ENCODE measurements at places on chromosomes 3 and 15. TPM values are rescaled to one million over a fixed set of nuclear protein-coding genes. Genes with fewer than 3 reads are reported as not detected.

DNA sequence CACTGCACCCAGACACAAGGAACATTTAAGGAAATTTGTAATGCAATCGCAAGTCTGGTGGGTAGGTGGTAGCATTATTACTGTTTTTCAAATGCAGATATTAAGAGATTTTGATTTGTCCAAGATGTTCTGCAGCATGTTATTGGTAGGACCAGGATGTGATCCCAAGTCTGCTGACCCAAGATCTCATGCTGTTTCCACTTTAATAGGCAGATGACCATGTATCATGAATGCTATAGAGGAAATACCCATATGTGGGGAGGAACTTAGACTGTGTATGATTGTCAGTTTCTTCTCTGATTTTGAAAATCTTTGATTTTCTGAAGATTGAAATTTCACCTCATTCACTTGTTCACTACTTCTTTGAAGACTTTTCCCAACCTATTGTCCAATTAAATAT is 28.7 kb downstream of the ATP6V1A start:
- H3K4me3 ChIP-seq = no peak overlapping the region
- peaks cover 11% of the 10 kb centered on the region for H3K4me1 ChIP-seq
- DNase-seq = no peak
- no peaks in the 10 kb centered on the region for H3K27me3 ChIP-seq
- H3K36me3 ChIP-seq = no peaks in the 10 kb centered on the region

DNA sequence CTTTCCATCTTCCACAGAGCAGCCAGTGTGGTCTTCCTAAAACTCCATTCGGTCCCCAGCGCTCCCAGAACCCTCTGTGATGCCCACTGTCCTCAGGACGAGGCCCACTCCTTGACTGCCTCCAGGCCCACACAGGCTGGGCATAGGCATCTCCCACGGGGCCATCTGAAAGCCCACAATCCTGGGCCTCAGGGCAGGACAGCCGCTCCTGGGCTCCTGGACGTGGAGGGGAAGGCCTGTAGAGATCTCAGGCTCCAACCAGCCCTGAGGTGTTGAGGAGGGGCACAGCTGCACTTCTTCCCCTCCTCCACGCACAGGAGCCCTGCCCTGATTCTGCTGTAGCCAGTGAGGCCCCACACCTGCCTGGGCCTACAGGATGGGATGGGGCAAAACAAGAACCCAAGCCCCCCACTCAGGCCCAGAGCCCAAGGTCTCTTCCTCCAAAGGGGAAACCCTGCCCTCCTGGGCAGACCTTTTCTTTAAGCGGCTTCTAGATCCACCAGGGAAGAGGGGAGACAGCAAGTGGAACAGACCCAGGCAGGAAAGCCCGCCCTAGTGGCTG is 25.9 kb downstream of the SHISA5 start:
- DNase-seq = no peak
- H3K4me1 ChIP-seq = peaks cover 5% of the 10 kb centered on the region
- H3K27me3 ChIP-seq = no peaks in the 10 kb centered on the region
- H3K27ac ChIP-seq = no peak overlapping the region

DNA sequence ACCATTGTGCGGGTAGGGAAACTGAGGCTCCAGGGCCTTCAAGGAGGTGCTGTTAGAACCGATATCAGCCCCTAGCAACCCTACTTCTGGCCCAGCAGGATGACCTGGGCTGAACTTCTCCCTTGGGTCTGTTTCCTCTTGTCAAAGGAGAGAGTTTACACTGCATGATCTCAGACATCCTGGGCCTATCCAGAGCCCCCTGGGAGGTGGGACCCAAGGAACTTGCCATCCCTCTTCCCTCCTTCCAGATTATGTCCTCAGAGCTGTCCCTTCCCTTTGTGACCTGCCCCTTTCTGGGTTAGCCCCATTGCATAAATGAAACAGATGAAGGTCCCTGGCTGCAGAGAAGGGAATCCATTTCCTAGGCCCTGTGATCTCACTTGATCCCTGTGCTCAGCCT is 12.3 kb upstream of the DNAH1 start:
- no peaks in the 10 kb centered on the region for H3K36me3 ChIP-seq
- H3K27ac ChIP-seq = no peak overlapping the region
- H3K27me3 ChIP-seq = no peaks in the 10 kb centered on the region
- DNase-seq = no peak
- H3K4me3 ChIP-seq = no peak overlapping the region
- H3K4me1 ChIP-seq = peaks cover 35% of the 10 kb centered on the region

GRCh38 chr15:44532689-44533088 is 4.3 kb upstream of the EIF3J start:
- no peak overlapping the region for H3K4me3 ChIP-seq
- DNase-seq = no peak
- H3K27ac ChIP-seq = no peak overlapping the region

- H3K27ac ChIP-seq = no peak overlapping the region
- H3K4me3 ChIP-seq = no peak overlapping the region
- H3K36me3 ChIP-seq = no peaks in the 10 kb centered on the region
Measured at GRCh38 chr3:120608506-120608905, 12.4 kb downstream of the NDUFB4 start.

- no peak for DNase-seq
- H3K27me3 ChIP-seq = no peaks in the 10 kb centered on the region
- no peak overlapping the region for H3K27ac ChIP-seq
Measured at GRCh38 chr3:170534227-170534626, 51.6 kb downstream of the SLC7A14 start.

- H3K36me3 ChIP-seq = no peaks in the 10 kb centered on the region
- no peaks in the 10 kb centered on the region for H3K4me1 ChIP-seq
- DNase-seq = peak; percentile 32
- H3K4me3 ChIP-seq = no peak overlapping the region
- no peak overlapping the region for H3K27ac ChIP-seq
Measured at GRCh38 chr3:74883690-74884089, 269.2 kb upstream of the CNTN3 start.

DNA sequence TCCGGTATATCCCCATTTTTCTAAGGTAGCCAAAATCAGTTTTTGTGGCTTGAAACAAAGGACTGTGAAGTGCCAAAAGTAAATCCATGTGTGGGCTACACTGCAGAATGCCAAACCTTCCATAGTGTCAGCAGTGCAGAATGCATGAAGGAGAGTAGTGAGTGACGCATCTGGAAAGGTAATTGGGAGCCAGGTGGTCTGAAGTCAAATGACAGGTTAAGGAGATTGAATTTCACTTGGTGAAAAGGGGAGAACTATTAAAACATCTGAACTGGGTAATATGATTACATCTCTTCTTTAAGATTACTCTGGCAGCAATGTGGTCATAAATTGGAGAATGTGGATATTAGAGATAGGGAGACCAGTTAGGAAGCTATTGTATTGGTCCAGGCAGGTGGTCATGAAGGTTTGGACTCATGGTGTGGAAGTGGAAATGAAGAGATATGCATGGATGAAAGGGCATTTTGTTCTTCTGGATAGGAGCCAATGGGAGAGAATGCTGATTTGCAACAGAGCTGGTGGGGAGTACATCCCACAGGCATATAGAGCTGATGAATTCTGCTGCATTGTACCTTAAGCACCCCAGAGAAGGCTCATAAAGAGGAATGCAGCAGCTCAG is 118.2 kb downstream of the ECT2 start:
- no peak for DNase-seq
- H3K4me1 ChIP-seq = no peaks in the 10 kb centered on the region
- no peaks in the 10 kb centered on the region for H3K27me3 ChIP-seq
- no peaks in the 10 kb centered on the region for H3K36me3 ChIP-seq

DNA sequence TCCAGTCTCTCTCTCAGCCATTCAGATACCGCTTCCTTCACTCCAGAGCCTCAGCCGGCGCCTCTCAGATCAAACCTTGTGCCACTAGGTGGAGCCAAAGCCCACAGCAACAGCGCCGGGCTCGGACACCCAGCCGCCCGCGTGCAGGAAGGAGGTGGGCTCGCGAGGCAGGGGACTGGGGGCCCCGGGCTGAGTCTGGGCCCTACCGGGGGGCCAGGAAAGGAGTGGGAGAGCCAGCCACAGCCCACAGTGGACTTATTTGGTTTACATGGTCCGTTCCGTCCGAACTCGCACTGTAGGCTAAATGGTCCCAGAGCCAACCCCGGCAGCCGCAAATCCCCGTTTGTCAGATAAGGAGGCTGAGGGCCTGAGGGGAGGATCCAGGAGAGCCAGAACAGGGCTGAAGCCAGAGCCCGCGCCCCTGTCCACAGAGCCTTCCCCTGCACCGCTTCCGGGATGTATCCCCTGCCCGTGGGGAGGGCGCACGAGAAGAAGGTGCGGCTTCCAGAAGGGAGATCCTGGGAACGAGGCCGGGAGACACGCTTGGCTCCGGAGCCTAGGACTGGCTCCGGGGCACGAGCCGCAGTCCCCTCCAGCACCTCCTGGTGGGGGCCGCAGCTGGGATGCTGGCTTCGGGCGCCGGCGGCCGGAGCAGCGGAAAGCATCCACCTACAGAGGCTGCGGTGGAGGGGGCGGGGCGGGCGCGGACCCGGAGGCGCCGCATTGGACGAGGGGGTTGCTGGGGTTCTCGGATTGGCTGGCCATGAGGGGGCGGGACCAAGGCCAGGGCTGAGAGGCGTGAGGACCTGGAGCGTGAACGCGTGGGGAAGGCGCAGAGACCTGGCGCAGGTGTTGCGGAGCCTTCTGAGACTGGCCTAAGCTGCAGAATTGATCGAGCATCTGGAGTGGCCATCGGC is 6.5 kb upstream of the CYP11A1 start:
- no peaks in the 10 kb centered on the region for H3K27me3 ChIP-seq
- DNase-seq = peak; percentile 96
- H3K4me1 ChIP-seq = peaks cover 33% of the 10 kb centered on the region
- peak overlapping the region; percentile 42 for H3K4me3 ChIP-seq
- no peaks in the 10 kb centered on the region for H3K36me3 ChIP-seq
- peak overlapping the region; percentile 80 for H3K27ac ChIP-seq

DNA sequence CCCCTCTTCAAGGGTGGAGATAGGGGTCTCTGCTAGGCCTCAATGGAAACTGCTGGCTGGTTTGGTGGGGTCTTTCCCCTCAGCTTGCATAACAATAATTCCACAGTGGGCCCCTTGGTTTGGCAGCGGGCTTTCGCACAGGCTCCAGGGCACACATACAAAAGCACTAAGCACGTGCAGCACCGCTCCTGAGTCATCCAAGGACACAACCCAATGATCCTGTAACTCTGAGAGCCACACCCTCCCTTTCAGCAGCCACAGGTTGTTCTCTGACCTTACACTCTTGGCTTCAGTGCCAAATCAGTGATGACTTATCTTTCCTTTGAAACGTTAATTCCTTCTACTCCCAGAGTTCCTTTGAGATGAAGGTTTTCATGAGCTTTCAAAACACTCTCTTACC is 41.7 kb downstream of the DAPK2 start:
- no peak for DNase-seq
- H3K27ac ChIP-seq = no peak overlapping the region

- no peak overlapping the region for H3K27ac ChIP-seq
- H3K36me3 ChIP-seq = no peaks in the 10 kb centered on the region
- no peak for DNase-seq
- no peaks in the 10 kb centered on the region for H3K27me3 ChIP-seq
- no peaks in the 10 kb centered on the region for H3K4me1 ChIP-seq
Measured at GRCh38 chr3:69204315-69204957, 82.0 kb upstream of the LMOD3 start.

DNA sequence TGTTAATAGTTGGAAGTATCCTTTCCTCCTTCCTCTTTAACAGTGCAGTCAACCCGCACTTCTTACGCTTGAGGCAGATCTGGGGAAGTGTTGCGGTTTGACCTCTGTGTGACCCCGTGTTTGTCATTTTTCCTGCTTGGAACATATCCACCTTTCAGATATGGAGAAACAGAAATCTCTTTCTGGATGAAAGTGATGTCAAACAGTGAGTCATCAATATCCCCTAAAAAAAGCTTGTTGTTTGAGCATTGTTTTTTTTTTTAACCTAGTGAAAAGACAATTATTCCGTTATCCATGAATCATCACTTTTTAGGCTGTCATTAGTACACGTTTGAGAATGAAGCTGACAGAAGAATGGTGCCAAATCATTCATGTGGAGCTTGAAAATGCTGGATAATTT is 293.7 kb downstream of the ARPP21 start:
- H3K27me3 ChIP-seq = no peaks in the 10 kb centered on the region
- no peaks in the 10 kb centered on the region for H3K36me3 ChIP-seq
- H3K27ac ChIP-seq = no peak overlapping the region
- H3K4me1 ChIP-seq = no peaks in the 10 kb centered on the region
- no peak overlapping the region for H3K4me3 ChIP-seq
- no peak for DNase-seq

DNA sequence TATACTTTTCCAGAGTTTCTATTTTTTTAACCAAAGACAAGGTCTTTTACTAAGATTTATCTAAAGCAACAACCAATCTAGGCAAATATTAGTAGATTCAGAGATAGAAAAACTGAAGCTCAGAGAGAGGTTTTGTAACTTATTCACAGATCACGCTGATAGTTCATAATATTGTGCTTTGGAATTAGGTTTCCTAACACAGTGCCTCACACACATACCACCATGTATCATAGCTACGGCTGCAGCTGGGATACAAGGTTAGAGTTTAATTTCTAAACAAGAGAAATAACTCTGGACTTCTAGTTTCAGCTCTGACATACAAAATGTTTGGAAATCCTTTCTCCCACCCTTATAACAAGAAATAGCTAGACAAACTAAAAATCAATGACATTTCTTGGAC is 565.7 kb downstream of the PYDC2 start:
- H3K4me3 ChIP-seq = no peak overlapping the region
- DNase-seq = no peak
- H3K4me1 ChIP-seq = no peaks in the 10 kb centered on the region
- H3K27ac ChIP-seq = no peak overlapping the region
- no peaks in the 10 kb centered on the region for H3K27me3 ChIP-seq
- no peaks in the 10 kb centered on the region for H3K36me3 ChIP-seq

GRCh38 chr3:150329408-150329807 is 78.7 kb upstream of the TSC22D2 start:
- H3K27ac ChIP-seq = no peak overlapping the region
- no peaks in the 10 kb centered on the region for H3K36me3 ChIP-seq
- no peak overlapping the region for H3K4me3 ChIP-seq
- H3K4me1 ChIP-seq = peaks cover 5% of the 10 kb centered on the region

DNA sequence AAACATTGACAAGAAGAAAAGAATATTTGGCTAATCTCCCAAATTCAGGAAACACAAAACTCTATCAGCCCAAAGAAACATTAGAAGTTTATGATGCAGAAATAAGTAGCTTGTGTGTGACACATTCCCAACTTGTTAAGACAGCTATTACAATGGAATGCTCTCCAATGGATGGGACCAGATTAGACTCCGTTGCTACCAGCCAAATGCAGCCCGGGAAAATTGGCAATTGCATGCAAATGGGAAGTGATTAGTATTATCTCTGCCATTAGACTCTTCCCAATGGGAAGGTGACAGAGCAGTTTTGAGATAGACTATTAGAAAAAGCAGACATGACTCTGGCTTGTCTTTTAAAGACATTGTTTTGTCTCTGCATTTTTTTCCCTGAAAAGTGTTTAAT is 37.4 kb upstream of the KCNMB2 start:
- no peaks in the 10 kb centered on the region for H3K27me3 ChIP-seq
- H3K27ac ChIP-seq = no peak overlapping the region
- no peak overlapping the region for H3K4me3 ChIP-seq
- DNase-seq = no peak
- H3K4me1 ChIP-seq = no peaks in the 10 kb centered on the region

- no peak overlapping the region for H3K27ac ChIP-seq
- no peaks in the 10 kb centered on the region for H3K36me3 ChIP-seq
- H3K4me3 ChIP-seq = no peak overlapping the region
- H3K4me1 ChIP-seq = no peaks in the 10 kb centered on the region
- no peaks in the 10 kb centered on the region for H3K27me3 ChIP-seq
Measured at GRCh38 chr3:142057331-142057725, 92.0 kb downstream of the TFDP2 start.

GABRB3 gene
- 19.6 TPM for total RNA-seq

COL6A5 gene
- total RNA-seq = 2.0 TPM

CHST2 gene
- total RNA-seq = 7.5 TPM

GTF2A2 gene
- total RNA-seq = 120 TPM

C3orf85 gene
- total RNA-seq = not detected

TMEM108 gene
- 13.9 TPM for total RNA-seq

STRIT1 gene
- total RNA-seq = not detected

KIF15 gene
- 26.5 TPM for total RNA-seq

RNF111 gene
- total RNA-seq = 26.8 TPM

OR5K2 gene
- not detected for total RNA-seq
